ENCODE measurements at places on chromosomes 11 and 22. TPM values are rescaled to one million over a fixed set of nuclear protein-coding genes. Genes with fewer than 3 reads are reported as not detected.
A peak's percentile ranks its signal among the peaks of the same experiment; 100 is the strongest.

MS4A8 gene
- total RNA-seq: not detected

LUZP2 gene
- 0.05 TPM for total RNA-seq

DNA sequence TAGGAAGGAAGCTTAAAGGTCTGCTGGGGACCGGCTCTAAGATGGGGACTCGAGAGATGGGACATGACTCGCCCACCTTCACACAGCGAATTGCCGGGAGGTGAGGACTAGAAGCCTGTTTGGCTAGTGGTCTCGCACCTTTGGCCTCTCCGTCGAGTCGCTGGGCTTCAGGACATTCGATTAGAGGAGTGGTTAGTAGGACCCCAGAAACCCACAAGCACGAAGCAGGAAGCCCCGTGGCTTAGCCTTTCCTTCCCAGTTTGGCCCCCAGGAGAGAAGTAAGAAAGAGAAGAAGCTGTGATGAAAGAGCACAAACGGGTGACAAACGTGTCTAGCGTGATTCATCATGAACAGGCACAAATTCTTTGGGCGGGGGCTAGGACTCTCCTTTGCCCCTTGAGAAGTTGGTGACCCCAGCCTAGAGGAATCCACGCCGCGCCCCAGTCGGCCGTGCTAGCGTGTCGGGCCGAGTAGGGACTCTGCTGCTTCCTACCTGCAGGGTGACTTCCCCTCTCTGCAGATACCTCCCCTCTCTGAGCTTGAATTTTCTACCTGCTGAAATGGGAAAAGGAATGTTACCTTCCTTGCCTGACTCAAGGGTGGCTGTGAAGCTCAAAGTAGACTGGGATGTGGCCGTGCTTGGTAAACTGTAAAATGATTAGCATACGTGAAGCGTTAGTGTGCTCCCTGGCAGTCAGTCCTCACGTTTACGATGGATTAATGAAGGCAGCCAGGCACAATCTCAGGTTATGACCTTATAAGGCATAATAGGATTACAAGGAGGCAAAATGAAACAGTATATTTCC, 1.1 kb upstream of the ADM start:
- H3K4me1 ChIP-seq: peaks cover 10% of the 10 kb centered on the region
- peak overlapping the region; percentile 63 for H3K4me3 ChIP-seq
- H3K27ac ChIP-seq: peak overlapping the region; percentile 96
- no peak for DNase-seq

DNA sequence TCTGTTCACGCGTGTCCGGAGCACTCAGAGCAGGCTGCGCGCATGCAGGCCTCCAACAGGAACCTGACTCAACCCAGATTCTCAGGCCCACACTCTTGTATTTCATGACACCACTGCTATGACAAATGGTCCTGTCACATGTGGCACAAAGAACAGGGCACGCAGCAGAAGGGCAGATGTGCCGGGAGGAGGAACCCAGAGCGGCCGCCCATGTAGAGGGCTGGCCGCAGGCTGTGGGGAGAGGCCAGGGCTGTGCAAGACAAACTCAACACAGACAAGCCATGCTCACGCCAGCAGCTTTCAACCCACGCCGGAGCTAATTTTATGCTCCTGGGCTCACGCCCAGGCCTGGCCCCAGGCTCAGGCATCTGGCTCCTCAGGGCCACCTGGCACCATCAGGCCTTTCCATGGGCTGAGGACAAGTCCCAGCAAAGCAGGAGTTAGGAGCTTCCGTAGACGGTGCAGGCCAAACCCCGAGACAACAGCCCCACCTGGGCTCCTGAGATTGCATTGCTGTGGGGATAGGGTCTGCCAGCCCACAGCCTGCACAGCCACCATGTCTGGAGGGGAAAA, 40.0 kb downstream of the DUSP8 start:
- no peaks in the 10 kb centered on the region for H3K4me1 ChIP-seq
- no peak overlapping the region for H3K27ac ChIP-seq
- H3K36me3 ChIP-seq: no peaks in the 10 kb centered on the region
- no peak for DNase-seq
- no peaks in the 10 kb centered on the region for H3K27me3 ChIP-seq
- no peak overlapping the region for H3K4me3 ChIP-seq

- H3K4me3 ChIP-seq: no peak overlapping the region
- peaks cover 10% of the 10 kb centered on the region for H3K36me3 ChIP-seq
- H3K27ac ChIP-seq: no peak overlapping the region
- H3K27me3 ChIP-seq: no peaks in the 10 kb centered on the region
- no peak for DNase-seq
These were observed 14.0 kb downstream of the TMEM258 start for GRCh38 chr11:61778357-61778886.

DNA sequence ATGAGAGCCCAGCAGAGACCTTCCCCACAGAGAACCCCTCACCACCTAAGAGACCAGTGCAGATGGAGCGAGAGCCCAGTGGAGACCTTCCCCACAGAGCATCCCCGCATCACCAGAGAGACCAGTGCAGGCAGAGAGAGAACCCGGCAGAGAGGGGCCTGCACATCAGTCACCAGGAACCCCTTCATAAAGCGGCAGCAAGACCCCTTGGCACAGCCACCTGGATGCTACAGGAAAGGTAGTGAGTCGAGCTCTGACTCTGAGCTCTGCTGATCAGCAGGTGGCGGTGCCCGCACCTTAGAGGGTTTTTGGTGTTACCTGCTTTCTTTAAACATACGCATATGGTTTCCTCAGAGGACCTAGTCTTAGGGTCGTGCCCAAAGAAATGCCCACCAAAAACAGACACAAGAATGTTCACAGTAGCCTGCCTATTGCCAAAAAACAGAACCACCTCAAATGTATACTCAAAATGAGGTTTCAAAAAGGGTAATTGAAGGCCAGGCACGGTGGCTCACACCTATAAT, 678.7 kb downstream of the BRD1 start:
- DNase-seq: no peak
- no peaks in the 10 kb centered on the region for H3K27me3 ChIP-seq
- no peak overlapping the region for H3K27ac ChIP-seq
- no peaks in the 10 kb centered on the region for H3K4me1 ChIP-seq
- no peaks in the 10 kb centered on the region for H3K36me3 ChIP-seq

Data from liver (tissue), 10 donors.